ENCODE measurements at places on chromosomes 5 and 9.

DNA sequence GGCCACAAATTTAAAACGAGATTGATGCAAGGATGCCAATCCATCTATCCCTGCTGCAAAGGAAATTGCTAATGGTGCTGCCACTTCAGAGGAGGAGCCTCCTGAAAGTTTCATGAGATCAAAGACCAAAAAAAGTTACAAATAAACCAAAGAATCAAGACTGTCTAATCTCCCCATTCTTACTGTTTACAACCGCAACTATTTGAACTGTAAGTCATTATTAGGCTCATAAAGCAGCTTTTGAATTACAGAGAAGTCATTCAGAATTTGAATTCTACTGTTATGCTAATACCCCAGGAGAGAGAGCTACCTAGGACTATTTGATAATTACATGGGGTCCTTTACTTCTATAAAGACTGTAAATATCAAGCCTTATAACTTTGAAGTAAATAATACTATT, 1613.6 kb upstream of the WWC1 start:
- DNase-seq: no peak

- DNase-seq: no peak
Measured at GRCh38 chr5:2049876-2050275, 167.2 kb upstream of the IRX4 start.

DNA sequence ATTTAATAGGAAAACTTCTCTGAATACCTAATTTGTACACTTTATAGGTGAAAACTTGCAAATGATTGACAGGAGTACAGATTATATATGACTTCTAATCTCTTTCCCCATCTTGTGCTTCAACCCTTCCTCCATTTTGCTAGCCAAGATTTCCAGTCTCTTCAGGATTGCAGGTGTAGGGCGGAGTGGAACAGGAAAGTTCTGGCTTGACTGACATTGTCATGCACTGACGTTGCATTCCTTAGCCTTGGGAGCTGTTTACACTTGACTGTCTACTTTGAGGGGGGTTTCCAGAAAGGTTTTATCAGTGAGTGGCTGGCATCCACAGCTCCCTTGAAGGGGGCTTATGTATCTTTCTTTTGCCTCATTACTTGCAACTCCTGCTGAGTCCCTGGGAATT, 34.1 kb upstream of the GRIA1 start:
- no peak for DNase-seq

GRCh38 chr5:179217356-179217755, 127.9 kb downstream of the ADAMTS2 start:
- no peak for DNase-seq

GRCh38 chr5:144328494-144328893, 157.8 kb downstream of the KCTD16 start:
- no peak for DNase-seq

DNA sequence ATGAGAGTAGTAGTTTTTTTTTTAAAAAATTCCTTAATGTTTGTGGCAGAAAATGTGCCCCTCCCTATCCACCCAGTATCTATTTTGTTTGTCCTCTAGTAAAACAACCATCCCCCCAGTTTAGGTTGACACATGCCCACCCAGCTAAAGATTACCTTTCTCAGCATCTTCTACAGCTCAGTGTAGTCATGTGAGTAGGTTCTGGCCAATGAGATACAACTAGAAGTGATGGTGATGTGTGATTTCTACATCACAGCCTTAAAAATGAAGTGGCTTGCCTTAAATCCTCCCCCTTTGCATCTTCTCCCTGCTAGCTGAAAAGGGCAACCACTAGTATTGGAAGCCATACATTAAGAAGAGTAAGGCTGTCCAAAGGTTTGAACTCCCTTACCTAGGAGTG, 14.9 kb downstream of the CHD1 start:
- DNase-seq: no peak

- no peak for DNase-seq
Measured at GRCh38 chr5:73312872-73313510, 135.6 kb downstream of the FOXD1 start.

DNA sequence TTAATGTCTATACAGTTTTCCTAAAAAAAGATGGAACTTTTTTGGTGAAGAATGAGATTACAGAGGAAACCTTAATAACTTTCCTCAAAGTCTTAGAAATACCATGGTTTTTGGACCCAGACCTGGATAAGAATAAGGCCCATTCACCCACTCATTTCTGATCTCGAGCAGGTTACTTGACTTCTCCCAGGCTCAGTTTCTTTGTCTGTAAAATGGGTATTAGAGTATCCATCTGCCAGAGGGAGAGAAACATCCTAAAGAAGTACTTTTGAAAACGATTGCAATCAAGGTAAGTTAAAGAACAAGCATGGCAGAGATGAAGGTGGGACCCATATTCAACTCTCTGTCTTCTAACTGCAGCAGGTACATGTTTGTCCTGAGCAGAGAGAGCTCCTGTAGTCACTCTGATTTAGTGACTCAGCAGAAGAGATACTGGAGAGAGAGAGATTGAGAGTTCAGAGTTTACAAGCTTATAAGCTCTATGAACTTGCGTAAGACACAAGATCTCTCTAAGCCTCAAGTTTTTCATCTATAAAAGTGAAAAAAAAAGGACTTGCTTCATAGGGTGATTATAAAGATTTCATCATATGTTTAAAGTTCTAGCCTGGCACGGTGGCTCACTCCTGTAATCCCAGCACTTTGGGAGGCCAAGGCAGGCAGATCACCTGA, 379.4 kb upstream of the SGCD start:
- no peak for DNase-seq

GRCh38 chr5:156883316-156883875, 33.3 kb downstream of the PPP1R2B start:
- DNase-seq: no peak

- no peak for DNase-seq
Measured at GRCh38 chr5:113215401-113216060, 219.3 kb downstream of the TSSK1B start.

DNA sequence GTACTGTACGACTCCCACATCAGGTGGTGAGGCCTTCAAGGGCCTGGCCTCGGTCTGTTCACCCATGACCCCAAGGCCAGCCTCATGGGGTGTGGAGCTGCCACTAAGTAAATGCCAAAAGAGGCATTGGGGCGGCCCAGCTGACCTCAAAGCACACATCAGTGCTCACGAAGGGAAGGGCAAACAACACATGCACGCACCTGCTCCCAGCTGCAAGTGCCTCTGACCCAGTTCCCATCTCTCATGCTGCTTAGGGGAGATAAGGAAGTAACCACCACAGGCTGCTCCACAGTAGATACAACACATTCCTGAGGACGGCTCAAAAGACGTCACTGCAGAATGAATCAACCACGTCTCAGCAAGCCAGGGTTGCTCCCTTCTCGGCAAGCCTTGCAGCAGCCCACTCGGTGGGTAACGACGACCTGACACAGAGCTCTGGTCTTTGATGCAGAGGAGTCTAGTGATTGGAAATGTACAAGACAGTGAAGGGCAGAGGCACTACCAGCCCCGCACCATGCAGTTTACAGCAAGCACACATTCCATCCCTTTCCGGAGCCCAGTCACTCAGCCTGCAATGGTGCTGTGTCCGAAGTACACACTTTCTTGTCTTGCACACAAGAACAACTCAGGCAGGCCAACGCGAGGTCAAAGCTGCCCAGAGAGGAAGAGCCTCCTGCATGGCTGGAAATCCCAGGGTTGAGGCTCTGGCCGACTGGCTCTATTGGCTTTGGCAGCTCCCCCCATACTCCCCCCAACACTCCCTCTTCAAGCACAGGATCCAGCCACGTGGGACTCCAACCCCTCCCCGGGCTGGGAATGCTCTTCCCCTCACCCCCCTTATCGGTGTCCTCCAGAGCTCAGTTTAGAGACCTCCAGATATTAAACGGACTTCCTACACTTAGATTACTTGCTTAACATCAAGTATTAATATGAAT, 31.8 kb downstream of the FABP6 start:
- peak; percentile 9 for DNase-seq

GRCh38 chr5:8523501-8523900, 654.6 kb downstream of the MTRR start:
- no peak for DNase-seq

- no peak for DNase-seq
Measured at GRCh38 chr9:4833781-4834560, 41.2 kb downstream of the RCL1 start.

GRCh38 chr5:158725297-158725851, 374.3 kb downstream of the EBF1 start:
- DNase-seq: no peak

DNA sequence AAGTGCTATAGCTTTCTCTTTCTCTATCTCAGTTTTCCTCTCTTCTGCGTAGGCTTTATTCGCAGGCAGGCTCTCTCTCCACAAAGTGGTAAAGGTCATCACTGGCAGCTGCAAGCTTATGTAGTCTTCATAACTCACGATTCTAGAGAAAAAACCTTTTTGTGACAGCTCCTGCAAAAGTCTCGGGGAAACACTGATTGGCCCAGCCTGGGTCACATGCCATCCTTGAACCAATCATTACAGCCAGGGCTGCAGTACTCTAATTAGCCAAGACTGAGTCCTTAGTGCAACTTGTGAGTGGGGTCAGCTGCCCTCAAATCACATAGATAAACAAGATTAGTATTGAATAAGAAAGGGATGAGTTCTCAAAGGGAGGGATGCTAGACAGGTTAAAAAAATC, 18.3 kb upstream of the FRMPD1 start:
- DNase-seq: no peak

GRCh38 chr5:150299571-150300327, 3.0 kb downstream of the ARSI start:
- no peak for DNase-seq

- no peak for DNase-seq
Measured at GRCh38 chr9:121459513-121459912, 40.1 kb downstream of the GGTA1 start.

DNA sequence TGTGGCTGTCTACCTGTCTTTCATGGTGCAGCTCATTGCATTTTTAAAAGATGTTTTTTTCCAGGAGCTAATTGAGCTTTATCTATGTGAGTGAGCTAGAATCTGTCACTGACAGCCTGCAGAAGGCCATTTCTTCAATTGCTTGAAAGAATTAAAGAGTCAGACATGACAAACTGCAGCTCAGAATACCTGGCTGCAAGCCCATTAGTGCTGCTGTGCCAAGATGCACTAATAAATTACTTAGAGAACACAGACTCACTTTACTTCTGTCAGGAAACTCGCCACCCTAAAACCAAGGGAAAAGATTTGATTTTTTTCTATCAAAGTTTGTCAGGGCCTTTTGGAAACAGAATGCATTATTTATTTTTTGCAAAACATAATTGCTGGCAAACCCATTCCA, 368.3 kb downstream of the CAAP1 start:
- DNase-seq: no peak

DNA sequence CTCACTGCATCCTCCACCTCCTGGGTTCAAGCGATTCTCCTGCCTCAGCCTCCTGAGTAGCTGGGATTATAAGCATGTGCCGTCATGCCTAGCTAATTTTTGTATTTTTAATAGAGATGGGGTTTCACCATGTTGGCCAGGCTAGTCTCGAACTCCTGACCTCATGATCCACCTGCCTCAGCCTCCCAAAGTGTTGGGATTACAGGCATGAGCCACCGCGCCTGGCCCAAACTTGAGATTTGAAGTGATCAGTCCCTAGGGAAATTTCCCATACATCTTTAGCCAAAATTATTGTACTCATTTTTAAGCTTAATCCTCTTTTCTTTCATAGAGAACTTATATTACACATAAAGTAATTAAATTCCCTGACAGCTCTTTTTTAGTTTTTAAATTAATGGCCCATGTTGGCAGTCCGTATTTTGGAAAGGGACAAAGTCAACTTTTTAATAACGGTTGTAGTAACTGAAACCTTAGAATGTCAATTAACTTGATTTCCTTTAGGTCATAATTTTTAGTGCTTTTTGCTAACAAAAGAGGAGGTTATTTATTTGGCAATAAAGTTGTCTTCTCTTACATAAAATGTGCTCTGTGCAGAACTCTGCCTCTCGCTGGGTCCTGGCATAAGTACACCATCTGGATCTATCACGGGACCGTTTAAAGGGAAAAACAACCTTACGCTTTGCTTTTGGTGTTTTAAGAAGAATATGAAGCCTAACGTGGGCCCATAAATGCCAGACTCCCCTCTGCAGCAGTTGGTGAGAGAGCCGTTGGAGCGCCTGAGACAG, 142.3 kb upstream of the OTULINL start:
- DNase-seq: no peak

- peak; percentile 58 for DNase-seq
Measured at GRCh38 chr9:136552117-136552703, 6.4 kb upstream of the NOTCH1 start.

DNA sequence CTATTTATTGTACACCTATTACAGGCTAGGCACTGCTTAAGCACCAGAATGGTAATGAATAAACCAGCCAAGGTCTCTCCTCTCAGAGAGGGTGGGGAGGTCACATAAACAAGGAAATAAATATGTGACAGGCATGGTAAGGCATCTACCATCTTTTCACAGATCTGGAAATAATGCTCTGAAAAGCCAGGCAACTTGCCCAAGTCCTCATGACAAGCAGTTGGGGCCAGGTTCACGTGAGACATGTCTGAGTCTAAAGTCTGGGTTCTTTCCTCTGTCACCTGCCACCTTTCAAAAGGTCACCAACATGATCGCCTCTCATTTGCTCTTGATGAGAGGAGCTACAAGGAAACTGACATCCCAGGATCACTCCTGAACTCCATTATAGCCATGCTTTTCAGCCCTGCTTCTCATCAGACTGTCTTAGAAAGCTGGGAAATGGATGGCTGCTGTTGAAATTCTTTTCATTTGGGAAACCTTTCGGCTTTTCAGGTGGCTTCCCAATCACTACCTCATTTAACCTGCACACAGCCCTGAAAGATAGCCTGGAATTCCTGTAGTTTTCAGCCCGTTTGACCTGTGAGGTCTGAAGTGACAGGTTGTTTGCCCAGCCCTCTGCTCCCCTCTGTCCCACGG, 123.1 kb downstream of the CRB2 start:
- DNase-seq: no peak

DNA sequence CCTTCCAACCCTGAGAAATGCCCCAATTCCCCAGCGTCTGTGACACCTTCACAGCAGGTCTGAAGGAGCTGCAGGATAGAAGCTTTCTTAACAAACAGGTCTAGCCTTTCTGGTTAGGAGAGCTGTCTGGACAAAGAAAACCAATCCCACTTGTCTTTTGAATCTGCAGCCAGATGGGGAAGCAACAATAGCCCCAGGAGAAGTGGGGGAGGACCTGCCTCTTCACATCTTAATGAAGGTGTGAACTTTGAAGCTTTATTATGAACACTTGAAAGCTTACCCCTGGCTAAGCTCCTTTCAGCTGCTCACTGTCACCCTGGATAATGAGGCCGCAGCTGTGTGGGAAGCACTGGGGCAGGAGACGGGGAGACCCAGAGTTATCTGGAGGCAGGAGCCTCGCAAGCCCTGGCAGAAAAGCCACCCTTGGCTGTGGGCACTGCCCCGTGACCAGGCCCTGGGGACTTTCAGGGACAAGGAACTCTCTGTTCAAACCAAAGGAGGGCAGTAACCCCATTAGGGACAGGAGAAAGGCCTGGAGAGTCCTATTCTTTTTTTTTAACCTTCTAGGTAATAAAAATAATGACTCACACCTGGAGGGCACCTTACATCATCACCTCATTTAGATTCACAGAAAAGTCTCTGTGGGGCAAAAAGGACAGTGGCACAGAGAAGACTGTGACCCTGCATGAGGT, 151.8 kb upstream of the RAD23B start:
- no peak for DNase-seq

Data from naive B cell (primary cell).